B cell (primary cell): ENCODE measurements at places on chromosomes 2 and 18. TPM values are rescaled to one million over a fixed set of nuclear protein-coding genes. Genes with fewer than 3 reads are reported as not detected.

- no peak for DNase-seq
Measured at GRCh38 chr2:227117852-227118251, 46.2 kb downstream of the COL4A4 start.

DNA sequence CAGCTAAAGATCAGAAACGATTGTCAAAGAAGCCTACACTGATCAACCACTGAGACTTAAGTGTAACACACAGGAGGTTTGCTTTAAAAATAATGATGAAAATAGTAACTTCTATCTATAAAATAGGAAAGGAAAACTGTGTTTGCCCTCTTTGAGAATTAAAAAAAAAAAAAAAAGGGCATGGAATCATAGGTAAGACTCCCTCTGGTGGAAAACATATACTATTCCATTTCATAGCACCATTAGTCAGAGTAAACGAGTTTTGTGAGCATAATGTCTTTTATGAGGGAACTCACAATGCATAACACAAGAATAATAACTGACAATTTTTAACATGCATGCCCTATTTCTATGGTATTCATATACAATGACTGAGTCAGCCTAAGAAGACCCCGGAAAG is 36.3 kb downstream of the SLC35F5 start:
- peak; percentile 10 for DNase-seq

DNA sequence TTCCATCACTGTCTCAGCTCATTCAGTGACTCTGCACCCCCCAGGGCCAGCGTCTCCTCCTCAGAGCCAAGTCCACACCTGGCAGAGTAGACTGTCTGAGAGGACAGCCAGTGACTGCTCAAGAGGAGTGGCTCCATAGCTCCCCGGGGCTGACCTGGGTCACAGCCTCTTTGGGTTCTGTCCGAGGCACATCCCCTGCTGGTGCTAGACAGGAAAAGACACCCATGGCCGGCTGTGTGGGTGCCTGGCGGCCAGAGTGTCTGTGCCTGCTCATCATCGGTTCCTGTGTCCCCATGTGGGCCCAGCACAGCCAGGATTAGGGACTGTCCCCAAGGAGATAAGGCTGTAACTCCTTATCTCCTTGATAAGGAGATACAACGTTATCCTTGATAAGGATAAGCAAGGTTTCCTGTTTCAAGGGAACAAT is 3.5 kb upstream of the CROCC2 start:
- DNase-seq = no peak

The TLX2 gene
- total RNA-seq = 0.19 TPM in 1 of 2 replicates, not detected in the other

- DNase-seq = no peak
Measured at GRCh38 chr2:1796232-1796930, 52.1 kb upstream of the PXDN start.

The PAX8 gene
- 0.64 and 1.2 TPM in 2 replicates for total RNA-seq

GRCh38 chr2:173148520-173148919 is 72.9 kb downstream of the MAP3K20 start:
- DNase-seq = no peak

GRCh38 chr18:32278177-32278799 is 88.4 kb downstream of the MEP1B start:
- DNase-seq = no peak

DNA sequence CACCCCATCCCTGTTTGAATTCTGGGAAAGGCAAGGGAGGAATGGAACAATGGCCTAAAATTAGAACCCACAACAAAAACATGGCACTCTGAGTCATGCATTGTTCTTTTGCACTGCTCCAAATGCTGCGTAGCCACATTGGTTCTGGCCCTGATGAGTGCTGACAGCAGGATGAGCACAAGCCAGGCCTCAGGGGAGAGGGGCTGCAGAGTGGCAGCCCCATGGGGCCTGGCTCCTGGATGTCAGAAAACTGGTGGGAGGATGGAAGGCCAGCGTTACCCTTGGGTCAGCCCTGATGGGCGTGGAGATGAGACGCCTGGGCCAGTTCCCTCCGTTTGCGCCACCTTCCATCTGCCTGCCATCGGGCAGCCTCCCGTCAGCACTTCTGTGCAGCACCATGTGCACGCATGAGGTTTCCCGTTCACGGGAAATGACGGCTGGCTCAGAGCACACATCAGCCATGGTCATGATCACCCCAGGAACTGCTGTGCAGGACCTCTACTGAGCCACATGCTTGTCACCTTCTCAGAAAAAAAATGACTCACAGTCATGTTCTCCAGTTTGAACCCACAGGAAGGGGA is 65.6 kb downstream of the CYP26B1 start:
- DNase-seq = no peak

DNA sequence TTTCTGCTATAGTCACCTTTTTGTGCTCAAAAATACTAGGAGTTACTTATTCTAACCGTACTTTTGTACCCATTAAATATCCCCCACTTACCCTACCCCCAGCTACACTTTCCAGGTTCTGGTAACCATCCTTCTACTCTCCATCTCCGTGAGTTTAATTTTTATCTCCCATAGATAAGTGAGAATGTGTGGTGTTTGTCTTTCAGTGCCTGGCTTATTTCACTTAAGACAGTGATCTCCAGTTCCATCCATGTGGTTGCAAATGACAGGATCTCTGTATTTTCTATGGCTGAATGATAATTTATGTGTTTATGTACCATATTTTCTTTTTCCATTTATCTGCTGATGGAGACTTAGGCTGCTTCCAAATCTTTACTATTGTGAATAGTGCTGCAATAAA is 323.3 kb downstream of the ZNF804A start:
- DNase-seq = no peak

- no peak for DNase-seq
Measured at GRCh38 chr2:120709608-120710041, 26.0 kb upstream of the GLI2 start.

- no peak for DNase-seq
Measured at GRCh38 chr2:239537633-239538356, 137.0 kb upstream of the HDAC4 start.

DNA sequence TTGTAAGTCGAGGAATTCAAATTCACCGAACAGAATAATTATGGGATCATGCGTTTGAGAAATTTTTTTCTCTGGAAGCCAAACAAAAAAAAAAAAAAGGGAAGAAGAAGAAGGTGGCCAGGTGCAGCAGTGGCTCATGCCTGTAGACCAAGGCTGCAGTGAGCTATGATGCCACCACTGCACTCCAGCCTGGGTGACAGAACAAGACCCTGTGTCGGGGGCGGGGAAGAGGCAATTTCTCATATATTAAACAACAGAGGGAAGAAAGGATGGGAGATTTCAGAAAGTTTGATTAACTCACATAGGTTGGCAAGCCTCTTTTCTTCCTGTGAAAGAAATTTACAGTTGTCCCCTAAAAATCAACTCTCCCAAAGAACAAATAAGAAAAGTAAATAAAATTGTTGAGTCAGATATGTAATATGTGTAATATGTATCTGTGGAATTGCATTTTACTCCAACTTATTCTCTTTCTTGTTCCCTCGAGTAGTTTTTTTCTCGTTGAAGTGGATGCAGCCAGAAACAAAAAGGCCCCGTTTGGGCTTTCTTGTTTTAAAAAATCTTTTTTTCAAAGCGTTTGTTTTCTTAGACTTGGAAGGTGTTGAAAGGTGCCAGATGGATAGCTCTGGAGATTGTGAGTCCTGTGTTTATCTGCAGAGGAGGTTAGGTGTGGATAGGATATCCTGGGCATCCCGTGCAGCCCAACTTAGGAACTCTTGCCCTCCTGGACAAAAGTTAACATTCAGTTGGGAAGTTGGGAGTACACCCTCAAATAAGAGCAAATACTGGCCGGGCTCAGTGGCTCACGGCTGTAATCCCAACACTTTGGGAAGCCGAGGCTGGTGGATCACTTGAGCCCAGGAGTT is 25.4 kb upstream of the FMNL2 start:
- DNase-seq = no peak

GRCh38 chr2:232458051-232458660 is 2.2 kb downstream of the ALPI start:
- no peak for DNase-seq

GRCh38 chr2:43484323-43484930 is 111.4 kb downstream of the THADA start:
- DNase-seq = peak; percentile 80

The HOXD8 gene
- total RNA-seq = not detected in 2 replicates

The KIF1A gene
- not detected in 2 replicates for total RNA-seq

The PLCD4 gene
- total RNA-seq = 0.62 TPM in 1 of 2 replicates, not detected in the other

GRCh38 chr2:197740200-197740599 is 35.0 kb downstream of the MARS2 start:
- no peak for DNase-seq

The SCYGR4 gene
- total RNA-seq = not detected in 2 replicates

The TRIB2 gene
- 35.0 and 36.3 TPM in 2 replicates for total RNA-seq

DNA sequence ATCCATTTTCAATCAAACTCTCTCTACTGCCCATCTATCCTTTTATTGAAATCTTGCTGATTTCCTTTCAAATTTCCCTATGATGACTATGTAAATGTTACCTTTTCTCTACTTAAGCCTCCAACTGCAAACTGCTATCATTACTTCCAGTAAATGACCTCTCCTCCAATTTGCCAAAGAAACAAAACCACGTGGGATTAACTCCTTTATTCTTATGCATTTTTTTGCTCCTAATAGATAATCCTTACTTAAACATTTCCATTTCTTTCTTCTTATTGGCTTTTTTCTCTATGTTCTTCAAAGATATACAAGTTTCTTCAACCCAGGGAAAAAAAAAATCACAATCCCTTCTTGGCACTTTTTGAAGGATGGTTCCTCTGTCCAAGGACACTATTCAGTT is 61.2 kb downstream of the CCDC88A start:
- DNase-seq = no peak

The SERPINB11 gene
- not detected in 2 replicates for total RNA-seq

The IKZF2 gene
- total RNA-seq = 49.1 and 49.3 TPM in 2 replicates

- DNase-seq = no peak
Measured at GRCh38 chr2:98748292-98749065, 17.5 kb upstream of the MGAT4A start.

The IL37 gene
- total RNA-seq = 0.79 TPM in 1 of 2 replicates, not detected in the other

The FER1L5 gene
- not detected in 2 replicates for total RNA-seq

GRCh38 chr2:172734711-172735581 is 699 bp upstream of the RAPGEF4 start:
- DNase-seq = no peak

- peak; percentile 61 for DNase-seq
Measured at GRCh38 chr18:76495435-76496193, 572 bp upstream of the ZNF516 start.

DNA sequence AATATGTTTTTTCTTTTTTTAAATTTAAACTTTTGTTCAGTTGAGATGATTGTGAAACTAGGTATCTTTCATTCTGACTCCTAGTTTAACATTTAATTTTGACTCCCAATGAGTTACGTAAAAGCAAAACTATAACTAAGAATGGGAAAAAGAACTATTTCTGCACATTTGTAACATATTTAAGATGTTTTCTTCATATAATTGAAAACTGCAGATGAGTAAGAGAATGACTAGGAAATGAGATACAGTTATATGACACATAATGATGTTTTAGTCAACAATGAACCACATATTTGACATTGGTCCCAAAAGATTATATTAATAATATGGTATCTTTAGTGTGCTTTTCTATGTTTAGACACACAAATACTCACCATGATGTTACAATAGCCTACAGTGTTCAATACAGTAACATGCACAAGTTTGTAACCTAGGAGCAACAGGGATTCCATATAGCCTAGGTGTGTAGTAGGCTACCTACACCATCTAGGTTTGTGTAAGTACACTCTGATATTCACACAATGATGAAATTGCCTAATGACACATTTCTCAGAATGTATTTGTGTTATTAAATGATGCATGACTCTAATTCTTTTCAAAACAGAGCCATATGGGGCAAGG is 12.6 kb downstream of the ERMN start:
- no peak for DNase-seq

DNA sequence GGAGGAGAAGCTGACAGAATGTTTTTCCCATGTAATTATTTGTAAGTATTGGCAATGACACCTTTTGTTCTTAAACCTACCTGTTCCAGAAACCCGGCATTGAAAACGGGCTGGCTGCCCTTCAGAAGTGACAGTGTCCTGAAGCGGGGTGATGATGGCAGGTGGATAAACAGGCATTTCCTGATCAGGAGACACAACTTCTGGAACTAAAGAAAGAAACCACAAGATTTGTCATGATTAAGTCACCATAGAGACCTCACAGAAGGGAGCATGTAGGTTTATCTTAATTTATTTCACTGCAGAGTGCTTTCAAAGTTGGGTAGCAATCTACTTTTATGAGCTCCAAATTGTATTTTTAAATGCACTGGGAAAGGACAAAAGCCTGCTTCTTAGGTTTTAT is 43.1 kb downstream of the TTN start:
- no peak for DNase-seq

- no peak for DNase-seq
Measured at GRCh38 chr2:132730611-132731010, 60.6 kb upstream of the LYPD1 start.

GRCh38 chr2:88813612-88814011 is 122.1 kb downstream of the RPIA start:
- no peak for DNase-seq

- no peak for DNase-seq
Measured at GRCh38 chr2:121358291-121358690, 73.3 kb upstream of the TFCP2L1 start.

GRCh38 chr2:121429927-121430520 is 100.7 kb upstream of the RNU4ATAC start:
- no peak for DNase-seq

The SPP2 gene
- total RNA-seq = not detected in 2 replicates

The SERPINB10 gene
- total RNA-seq = not detected in 2 replicates

DNA sequence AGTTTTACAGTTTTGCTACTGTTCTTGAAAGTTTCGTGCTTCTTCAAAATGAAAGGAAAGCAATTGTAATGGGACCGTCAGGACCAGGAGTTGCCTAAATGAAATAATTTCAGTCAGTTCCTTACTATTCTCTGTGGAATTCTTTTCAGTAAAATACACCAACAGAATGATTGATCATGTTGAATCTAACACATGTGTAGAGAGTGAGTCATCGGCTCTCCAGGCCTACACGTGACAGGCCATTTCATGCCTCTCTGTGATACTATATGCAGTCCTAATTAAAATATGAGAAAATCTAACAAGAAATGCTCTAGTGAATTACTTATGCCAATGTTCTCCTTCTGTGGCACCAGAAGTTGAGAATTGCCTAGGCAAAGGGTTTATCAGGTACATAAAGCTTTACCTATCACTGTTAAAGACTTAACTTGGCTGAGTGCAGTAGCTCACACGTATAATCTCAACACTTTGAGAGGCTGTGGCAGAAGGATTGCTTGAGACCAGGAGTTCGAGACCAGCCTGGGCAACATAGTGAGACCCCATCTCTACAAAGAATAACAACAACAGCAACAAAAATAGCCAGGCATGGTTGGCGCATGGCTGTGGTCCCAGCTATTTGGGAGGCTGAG is 199.4 kb downstream of the LRRTM1 start:
- DNase-seq = no peak

- DNase-seq = no peak
Measured at GRCh38 chr2:118442996-118443553, 354.8 kb downstream of the INSIG2 start.

The MAPRE3 gene
- total RNA-seq = 5.4 and 7.1 TPM in 2 replicates
